ENCODE measurements at places on chromosomes 7 and 10.

- DNase-seq = no peak
Observed at GRCh38 chr10:125096371-125096770, 64.0 kb downstream of the CTBP2 start.

DNA sequence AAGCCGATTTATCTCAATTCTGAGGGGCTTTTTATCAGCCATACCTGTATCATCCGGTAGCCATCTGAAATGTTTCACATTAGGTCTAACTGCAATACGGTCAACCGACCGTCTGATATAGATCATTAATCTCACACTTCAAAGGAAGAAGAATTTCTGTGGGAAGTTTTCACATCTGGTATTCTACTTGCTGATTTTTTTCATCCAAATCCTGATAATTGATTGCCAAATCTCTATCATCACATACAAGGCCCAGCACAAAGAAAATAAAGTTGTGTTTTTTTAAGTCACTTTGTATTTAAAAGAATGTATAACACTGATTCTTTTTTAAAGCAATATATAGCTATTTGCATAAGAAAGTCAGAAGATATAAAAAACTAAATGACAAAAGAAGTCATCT lies 132.3 kb downstream of the DKK1 start:
- DNase-seq = no peak

GRCh38 chr10:30392564-30392990 lies 41.4 kb upstream of the MAP3K8 start:
- DNase-seq = peak; percentile 34

GRCh38 chr7:82234457-82235049 lies 209.0 kb downstream of the CACNA2D1 start:
- DNase-seq = peak; percentile 57

- no peak for DNase-seq
Observed at GRCh38 chr7:94272821-94273583, 121.7 kb upstream of the COL1A2 start.

DNA sequence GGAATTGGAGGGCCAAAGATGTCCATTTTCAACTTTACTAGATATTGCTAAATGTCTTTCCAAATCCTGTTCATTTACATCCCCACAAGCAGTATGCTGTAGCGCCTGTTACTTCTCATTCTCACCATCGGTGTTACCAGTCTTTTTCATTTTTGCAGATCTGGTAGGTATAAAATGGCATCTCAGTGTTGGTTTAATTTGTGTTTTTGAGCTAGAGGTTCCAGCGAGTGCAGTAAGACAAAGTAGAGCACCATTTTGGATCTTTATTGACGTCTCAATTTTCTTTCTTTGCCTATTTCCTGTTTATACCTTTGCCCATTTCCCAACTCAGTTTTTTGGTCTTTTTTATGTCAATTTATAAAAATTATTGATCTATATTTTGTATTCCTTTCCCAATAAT lies 55.6 kb downstream of the NRF1 start:
- no peak for DNase-seq

- no peak for DNase-seq
Observed at GRCh38 chr10:78449554-78449953, 415.9 kb downstream of the RPS24 start.

DNA sequence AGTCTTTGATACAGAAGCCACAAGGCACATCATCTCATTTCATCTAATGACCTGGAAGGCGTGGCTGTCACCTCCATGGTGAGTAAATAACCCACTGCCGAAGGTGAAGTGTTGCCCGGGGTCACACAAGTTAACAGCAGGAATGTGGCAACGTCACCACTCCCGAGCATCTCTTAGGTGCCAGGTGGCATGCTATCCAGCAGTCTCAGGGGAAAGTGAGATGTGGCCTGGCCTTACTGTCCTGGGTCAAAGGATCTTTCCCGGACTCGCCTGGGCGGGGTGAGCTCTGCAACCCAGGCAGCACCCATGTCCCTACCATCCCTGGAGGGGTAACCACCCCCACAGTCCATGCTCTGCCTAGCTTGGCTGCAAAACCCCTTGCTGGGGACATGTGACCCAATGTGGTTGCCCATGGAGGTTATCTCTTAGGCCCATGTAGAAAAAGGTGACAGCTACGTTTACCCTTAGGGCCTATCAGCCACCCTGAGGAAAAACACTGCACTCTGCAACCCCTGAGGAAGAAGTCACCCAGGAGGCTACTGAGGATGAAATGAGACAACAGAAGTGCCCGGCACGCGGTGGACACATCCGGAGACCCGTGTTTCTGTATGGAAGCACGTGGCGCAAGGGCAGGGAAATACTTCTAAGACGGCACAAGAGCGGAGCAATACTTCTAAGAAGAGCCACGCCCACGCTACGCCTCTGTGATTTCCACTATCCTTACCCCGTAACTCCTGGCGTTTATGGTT lies 52.0 kb downstream of the BAIAP2L1 start:
- no peak for DNase-seq

All from NCI-H1105 (cell line).